ENCODE measurements at places on chromosomes 5 and 9.

GRCh38 chr5:58988938-58989337 is 406.1 kb downstream of the RAB3C start:
- no peak for DNase-seq

- no peak for DNase-seq
Measured at GRCh38 chr5:78628270-78628992, 20.1 kb downstream of the LHFPL2 start.

DNA sequence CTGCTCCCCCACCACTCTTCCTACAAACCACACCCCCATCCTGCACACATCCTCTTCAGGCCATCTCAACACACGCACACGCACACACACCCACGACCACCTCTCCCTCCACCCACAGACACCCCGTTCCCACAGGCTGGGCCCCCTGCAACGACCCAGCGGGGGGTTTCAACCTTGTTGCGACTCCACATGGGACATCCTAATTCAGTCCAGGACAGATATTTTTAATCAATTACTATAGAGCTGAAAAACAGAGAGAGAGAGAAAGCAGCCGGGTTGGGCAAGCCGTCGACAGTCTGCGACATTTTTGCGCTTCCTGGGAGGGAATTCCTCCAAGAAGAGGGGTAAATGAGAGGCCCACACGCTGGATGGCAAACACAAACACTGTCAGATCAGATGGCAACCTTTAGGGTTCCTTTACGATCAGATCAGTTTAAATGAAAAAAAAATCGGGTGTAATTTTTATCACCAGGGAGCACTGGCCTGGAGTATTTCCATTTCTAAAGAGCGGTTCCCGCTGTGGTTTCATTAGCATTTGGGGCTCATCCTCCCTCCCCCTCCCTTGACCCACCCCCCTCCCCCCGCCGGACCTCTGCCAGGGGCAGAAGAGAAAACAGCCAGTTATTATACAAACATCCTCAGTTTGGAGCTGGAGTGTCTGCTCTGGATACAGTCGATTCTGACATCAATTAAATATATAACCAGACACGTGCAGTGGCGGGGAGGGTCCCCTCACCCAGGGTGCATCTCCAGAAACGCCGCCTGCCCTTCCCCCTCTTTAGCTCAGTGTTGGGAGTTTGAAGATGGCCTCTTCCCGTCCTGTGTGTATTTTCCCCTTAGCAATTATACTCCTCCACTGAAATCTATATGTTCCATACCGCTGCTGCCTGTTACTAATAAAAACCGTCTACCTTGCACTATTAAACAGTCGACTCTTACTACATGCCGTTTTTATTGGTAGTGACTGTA is 2.3 kb upstream of the IRX2 start:
- no peak for DNase-seq

DNA sequence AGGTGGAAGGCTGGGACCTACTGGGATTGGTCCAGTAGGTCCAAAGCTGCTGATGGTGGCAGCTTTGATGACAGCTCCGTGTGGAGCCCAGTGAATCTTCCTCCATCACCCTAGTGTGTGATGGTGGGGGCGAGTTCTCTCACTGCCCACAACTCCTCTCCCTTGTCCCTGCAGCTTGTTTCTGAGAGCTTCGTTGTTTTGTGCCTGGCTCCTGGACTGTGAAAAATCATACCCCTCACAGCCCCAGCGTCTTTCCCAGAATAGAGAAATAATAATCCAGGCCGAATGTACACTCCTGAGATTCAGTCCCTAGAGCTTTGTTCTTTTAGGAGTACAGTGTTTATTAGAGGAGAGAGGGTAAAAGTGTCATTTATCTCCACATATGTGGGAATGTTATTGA is 372.2 kb downstream of the ENC1 start:
- DNase-seq = no peak

DNA sequence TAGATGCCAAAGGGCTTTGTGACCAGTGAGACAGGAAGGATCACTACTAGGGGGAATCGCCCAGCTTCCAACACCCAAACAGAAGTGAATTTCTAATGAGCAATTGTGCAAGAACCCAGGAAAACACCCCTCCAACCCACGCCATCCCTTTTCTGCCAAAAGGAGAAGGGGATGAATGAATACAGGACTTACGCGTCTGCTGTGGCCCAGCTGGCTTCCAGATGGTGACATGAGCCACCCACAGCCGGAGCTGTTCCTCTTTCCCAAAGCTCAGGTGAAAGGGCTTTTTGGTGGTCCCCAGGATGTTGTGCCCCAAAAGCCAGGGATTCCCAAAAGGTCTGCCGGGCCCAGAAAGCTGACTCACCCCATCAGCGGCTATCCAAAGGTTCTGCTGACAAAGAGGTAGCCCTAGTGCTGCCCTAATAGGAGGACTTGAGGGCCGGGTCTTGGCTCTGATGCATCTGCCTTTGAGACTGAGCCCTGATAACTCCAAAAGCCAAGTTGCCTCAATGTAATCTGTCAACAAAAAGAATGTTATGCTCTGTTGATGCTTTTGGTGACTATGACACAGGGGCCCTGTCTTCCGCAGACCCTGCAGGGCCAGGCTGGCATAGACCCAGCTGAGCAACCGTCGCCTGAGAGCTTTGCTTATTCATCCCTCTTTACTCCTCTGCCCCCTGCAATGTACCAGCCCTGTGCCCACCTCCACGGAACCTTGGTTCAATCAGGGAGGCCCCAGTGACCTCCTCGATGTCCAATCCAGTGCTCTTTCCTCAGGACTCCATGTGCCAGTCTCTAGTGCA is 14.5 kb downstream of the GSN start:
- peak; percentile 67 for DNase-seq

- no peak for DNase-seq
Measured at GRCh38 chr5:80399526-80400239, 8.2 kb upstream of the ZFYVE16 start.

DNA sequence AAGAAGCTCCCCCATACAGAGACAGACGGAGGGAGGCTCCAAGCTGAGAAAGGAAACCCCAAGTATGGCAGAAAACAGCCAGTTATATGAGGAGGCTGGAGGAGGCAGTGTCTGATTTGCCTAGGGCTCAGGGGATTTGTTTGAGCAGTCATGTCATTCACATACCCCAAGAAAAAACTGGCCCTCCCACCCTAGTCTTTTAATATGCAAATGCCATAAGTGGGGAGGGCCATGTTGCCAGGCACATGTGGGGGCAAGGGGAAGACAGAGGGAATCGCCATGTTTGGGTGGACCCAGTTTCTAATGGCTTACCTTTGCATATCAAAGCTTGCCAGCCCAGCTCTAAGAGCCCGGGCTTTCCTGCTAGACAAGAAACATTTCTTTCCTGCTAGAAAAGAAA is 1163.8 kb downstream of the TAF11L14 start:
- DNase-seq = no peak

DNA sequence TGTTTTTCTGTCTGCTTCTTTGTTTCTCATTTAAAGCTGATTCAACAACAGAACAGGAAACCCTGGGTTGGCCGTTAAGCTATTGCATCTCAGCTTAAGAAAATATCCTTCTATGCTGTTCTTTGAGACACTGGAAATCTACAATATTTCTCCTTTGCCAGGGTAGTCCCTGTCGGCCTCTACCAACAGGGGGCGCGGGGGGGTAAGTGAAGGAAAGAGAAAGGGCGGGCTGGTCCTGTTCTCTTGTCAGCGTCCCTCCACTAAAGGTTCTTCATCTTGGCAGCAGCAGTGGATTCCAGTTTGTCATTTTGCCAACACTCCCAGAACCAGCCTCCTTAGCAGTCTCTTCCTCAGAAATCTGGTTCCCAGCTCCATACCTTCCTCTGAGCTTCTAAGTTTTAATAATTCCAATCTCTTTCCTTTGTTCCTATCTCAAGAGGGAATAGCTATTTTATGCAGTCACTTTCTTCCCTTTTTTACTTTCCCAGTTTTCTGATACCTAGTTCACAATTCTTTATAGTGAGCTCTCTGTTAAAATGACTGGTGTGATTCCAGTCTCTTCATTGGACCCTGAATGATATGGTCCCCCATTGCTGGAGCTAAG is 222.3 kb downstream of the GLIS3 start:
- DNase-seq = no peak

- no peak for DNase-seq
Measured at GRCh38 chr9:20357037-20357432, 265.3 kb downstream of the MLLT3 start.

DNA sequence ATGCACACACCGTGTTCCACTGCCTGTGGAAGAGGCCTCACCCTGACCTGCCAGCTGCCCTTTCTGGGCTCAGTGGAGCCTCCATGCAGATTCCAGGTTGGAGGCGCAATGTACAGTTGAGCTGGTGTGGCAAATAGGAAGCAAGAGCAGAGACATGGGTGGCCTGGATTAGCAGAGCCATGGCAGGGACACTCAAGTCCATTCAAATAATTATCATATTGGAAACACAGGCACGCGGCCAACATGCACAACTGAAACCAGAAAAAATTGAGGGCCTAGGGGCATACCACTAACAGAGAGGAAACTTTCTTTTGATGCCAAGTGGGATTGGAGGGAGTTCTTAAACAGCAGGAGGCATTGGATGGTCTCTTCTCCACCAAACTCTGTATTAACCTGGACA is 35.8 kb downstream of the OTULINL start:
- DNase-seq = no peak

DNA sequence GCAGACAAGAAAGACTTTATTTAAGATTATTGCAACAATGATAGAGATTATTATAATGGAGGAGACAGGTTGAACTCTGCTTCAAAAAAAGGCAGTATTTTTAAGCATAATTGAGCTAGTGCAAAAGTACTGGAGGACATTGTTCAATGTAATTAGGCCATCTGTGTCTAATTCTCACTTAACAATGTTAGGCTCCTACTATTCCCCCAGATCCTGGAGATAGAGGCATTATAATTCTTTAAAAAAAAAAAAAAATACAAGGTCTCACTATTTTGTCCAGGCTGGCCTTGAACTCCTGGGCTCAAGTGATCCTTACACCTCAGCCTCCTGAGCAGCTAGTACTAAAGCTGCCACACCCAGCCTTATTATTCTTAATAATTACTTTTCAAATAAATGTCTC is 193.4 kb upstream of the NUDT12 start:
- no peak for DNase-seq

- no peak for DNase-seq
Measured at GRCh38 chr5:32581010-32581785, 4.2 kb upstream of the SUB1 start.
